NCI-H2029 (cell line): ENCODE measurements at places on chromosomes 6 and 20.

DNA sequence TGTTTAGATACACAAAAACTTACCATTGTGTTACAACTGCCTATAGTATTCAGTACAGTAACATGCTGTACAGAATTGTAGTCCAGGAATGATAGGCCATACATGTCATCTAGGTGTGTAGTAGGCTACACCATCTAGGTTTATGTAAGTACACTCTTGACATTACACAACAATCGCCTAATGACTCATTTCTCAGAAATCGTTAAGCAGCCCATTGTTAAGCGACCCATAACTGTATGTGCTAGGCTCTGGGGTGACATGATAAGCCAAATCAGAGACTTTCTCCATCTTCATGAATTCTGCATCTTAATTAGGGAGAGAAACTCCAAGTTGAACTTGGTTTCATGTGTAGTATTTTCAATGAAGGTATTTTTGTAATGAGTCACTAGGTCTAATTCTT, 17.2 kb downstream of the STK35 start:
- no peak for DNase-seq

DNA sequence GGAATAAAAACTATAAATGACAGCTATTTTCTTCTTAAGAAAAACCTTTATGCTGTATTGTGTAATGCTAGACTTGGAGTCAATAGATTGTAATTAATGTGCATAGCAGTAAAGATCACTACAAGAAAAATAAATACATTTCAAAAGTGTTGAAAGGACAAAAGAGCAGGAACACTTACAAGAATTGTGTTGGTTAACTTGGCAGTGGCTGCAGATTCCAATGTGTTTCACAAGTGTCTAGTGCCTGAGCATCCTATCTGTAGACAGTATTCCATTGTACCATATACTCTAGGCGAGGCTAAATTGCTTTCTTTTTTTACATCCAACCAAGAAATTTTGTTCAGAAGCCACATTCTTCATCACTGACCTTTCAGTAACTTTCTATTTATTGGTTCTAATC, 924.1 kb downstream of the EPHA7 start:
- DNase-seq, result no peak

DNA sequence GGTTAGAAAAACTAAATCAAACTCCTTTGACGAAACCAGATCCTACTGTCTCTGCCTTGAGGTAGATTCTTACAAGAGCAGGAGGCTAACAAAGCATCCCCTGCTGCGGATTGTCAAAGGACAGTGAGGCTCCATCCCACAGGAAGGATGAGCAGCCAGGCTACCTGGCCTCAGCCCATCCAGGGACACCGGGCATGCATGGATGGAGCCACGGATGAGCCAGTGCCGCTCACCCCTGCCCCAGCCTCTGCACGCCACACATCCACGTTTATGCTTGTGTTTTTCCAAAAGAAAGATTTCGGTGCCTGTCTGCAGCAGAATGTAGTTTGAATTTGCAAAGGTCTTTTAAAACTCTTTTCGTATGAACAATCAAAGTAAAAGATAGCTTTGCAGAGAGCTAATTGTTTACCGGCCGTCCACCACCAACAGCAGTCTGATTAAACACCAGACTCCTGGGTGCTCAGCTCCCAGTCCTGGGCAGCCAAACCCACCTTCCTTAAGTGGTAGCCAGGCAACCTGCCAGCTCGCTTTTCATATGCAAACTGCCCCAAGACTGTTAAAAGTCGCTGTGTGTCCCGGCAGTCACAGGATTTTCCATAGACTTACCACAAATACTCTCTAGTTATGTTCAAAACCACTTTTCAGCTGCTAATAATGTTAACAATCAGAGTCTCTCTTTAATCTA, 999 bp downstream of the THBS2 start:
- no peak for DNase-seq

GRCh38 chr6:30157999-30158398, 3.0 kb downstream of the TRIM10 start:
- DNase-seq, result no peak

DNA sequence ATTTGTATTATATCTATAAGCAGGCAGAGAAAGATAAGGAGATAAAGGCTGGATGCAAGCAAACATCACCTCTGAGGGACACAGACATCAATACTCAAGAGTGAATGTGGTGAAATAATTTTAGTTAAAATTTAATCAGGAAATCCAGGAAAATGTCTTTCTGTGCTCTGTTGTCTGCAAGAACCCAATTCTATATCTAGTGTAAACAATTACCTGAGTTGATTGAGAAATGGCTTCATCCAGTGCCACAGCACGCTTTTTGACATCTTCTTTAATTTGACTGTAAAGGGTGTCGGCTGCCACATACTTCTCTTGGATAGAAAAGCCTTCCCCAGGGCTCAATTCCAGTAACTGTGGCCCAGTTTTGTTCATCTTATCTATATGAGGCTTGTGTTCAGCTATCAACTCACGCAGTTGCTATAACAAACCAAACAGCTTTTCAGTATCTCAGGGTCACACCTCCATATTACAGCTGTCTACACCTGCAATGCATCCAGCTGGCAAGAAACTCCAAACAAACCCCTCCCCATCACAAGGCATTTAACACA, 131.6 kb downstream of the DST start:
- no peak for DNase-seq

GRCh38 chr6:79984261-79984660, 20.2 kb upstream of the TTK start:
- DNase-seq, result no peak

DNA sequence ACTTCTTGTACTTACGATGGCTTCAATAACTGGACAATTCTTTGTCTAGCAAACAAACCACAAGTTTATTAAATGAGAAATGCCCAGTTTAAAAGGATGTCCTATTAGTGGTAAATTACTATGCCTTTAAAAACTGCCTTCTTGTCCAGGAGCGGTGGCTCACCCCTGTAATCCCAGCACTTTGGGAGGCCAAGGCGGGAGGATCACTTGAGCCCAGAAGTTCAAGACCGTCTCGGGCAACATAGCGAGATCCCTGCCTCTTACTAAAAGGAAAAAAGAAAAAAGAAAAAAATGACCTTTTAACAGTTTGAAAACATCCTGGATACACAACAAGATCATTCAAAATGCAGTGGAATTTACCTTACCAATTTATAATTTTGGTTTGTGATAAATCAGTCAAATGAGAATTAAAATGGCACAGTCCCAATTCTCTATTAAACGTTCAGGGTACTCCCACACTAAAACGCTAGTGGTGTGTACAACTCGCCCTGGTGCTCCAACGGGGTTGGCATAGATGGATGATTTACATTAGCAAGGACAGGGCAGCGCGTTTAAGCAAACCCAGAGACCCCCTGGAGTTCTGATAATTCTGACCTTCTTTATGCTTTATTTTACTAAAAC, 2.3 kb downstream of the ZBTB2 start:
- DNase-seq, result no peak

DNA sequence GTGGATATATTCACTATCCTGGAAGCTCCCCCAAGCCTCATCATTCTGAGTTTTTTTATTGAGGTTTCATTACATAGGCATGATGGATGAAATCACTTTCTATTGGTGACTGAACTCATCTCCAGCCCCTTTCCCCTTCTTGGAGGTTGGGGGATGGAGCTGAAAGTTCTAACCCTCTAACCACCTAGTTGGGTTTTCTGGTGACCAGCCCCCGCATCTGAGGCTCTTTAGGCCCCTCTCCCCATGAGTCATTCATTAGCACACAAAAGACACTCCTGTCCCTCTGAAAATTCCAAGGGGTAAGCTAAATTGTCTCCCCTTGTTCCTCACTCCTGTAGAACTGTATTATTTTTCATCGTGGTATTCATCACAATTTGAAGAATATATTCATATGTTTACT, 33.3 kb downstream of the GFRA4 start:
- DNase-seq, result no peak

GRCh38 chr6:35248300-35248699, 11.2 kb upstream of the ZNF76 start:
- no peak for DNase-seq

DNA sequence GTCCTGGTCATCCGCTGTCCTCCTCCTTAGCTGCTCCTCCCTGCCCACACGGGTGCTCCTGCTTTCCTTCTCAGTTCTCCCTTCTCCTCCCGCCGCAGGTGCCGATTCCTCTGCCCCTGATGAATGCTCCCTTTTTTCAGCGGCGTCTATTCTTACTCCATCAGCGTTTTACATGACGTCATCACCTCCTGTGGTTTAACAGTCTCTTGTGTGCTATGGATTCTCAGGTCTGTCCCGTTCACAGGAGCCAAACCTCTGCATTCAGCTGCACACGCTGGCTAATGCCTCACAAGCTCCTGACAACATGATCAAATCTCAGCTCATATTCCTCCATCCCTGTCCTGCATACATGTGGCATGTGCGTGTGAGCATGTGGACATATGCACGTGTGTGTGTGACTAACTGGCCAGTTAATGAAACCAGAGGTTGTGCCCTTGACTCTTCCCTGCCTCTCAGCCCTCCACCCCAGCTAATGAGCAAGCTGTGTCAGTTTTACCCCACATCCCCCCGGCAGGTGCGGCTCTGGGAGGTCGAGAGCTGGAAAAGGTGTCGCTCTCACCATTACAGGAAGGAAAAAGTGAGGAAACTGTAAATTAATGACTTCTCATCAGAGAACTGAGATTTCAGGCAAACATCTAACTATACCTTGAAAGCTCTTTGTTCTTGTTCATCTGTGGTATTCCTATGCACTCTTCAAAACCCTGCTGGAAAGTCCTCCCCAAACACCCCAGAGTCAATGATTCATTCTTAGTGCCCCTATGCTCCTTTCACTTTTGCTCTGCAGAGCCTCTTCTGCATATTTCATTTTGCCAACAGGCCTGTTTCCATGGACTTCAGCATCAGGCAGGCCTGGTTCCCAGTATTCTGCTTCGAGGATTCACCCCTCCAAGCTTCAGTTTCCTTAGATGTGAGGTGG, 163.1 kb downstream of the TTLL2 start:
- no peak for DNase-seq

DNA sequence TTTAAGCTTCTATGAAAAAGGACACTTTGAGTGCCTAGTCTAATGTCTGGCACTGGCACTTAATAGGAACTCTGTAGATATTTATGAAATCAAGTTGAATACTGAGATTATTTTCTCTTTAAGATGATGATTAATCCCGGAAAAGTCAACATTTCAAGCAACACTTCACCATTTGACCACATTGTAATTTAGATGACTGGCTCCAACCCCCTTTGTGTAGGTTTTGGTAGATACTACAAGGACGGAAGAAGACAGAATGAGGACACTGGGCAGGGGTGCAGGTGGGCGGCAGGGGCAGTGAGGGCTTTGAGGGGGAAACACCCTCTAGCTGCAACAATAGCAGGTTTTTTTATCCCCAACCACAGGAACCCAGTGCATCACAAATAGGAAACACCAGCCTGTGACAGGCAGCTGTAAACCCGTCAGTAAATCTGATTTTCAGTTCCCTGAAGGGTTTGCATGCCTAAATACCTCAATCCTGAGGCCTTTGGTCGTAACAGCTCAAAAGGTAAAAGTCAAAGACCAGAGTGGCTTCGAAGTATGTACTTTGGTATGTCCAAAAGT, 4.6 kb downstream of the DTNBP1 start:
- DNase-seq, result no peak

GRCh38 chr6:64685401-64685800, 1021.6 kb downstream of the EYS start:
- no peak for DNase-seq

- DNase-seq, result peak; percentile 90
These were observed 858 bp downstream of the RWDD1 start for GRCh38 chr6:116572162-116572561.

- no peak for DNase-seq
These were observed 39.2 kb downstream of the DPPA5 start for GRCh38 chr6:73314577-73315492.

DNA sequence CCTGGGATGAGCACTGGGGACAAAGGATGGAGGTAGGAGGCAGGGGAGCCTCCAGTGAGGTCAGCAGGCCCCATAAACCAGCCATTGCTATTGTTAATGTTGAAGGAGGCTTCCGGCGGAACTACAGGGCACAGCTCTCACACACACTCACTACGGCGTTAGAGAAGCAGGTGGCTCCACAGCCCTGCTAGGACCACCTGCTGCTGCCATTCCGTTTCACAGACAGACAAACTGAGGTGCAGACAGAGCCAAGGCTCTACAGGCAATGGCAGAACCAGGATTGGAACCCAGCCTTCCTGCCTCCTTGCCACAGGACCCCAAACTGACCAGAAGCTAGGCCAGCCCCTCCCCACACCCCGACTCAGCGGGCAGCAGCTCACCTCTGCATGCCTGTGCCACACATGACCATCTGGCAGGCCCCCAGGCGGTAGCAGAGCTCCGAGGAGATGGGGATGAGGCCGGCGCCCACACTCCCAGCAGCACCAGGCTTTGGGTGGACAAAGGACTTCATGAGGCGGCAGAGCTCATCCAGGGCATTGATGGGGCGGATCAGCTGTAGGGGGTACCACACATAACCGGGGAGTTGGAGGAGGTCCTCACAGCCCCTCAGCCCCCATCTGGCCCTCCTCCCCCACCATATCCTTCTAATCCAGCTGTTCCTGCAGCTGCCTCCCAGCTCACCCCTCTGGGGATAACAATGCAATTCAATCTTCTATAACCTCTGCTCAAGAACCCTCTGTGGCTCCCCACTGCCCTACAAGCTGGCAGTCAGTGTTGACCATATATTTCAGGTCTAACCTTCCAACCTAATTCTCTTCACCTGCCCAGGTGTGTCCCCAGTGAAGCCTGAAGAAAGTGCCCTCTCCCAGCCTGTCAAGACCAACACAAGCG, 198.5 kb downstream of the PREX1 start:
- no peak for DNase-seq

DNA sequence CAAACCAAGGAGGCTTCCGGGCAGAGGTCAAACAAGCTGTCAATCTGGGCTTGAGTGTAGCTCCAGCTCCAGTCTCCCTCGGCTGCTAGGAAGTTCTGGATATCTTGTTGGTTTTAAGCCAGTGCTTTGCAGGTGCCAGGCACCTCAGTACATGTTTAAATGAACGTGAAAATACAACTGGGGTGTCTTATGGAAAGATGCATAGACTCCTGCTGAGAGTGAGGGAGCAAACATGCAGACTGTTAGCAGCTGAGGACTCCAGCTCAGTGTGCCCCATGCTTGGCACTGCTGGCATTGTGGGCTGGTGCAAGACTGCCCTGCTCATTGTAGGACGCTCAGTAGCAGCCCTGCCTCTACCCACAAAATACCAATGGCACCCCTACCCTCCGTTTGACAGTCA, 28.5 kb downstream of the ERMARD start:
- DNase-seq, result no peak

DNA sequence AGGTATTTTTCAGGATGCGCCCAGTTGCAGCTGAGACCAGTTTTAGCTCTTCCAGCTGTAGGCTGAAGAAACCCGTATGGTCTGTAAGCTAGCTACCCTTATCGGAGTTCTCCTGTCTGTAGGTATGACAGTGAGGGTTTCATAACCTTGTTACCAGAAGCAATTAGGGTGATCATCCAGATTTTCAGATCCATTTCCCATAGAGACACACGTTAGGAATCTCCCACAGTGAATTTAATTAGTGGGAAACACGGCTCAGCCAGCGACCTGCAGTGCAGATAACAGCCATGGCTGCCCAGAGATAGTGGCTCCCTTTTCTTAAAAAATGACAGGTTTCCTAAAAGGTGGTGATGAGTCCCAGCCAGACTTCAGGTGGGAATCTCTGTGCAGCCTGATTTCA, 111.1 kb downstream of the BTBD3 start:
- DNase-seq, result no peak

GRCh38 chr6:165401092-165401491, 91.7 kb upstream of the C6orf118 start:
- no peak for DNase-seq

- DNase-seq, result no peak
These were observed 48.2 kb downstream of the FRK start for GRCh38 chr6:116012471-116012949.
